Adipocyte (in vitro differentiated cells): ENCODE measurements at places on chromosomes 12 and 14.

- peak; percentile 58 for DNase-seq
Measured at GRCh38 chr12:30692470-30692869, 3.2 kb downstream of the IPO8 start.

DNA sequence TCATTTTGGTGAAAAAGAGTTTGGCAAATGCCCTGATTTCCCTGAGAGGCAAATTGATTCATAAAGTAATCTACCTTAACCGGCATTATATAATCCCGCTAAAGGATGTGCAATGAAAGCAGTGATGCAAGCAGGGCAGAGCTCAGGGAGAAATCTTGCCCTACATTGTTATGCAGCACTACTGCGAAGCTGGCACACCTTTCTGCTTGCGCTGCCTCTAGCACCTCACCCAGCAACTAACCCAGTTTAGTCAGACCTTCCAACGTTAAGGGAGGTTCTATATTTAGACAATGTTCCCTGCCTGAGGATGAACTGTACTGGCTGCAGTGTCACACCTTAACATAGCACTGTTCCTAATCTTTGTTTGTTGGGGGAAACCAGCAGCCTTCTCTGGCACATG lies 60.8 kb upstream of the CCDC196 start:
- DNase-seq: no peak

DNA sequence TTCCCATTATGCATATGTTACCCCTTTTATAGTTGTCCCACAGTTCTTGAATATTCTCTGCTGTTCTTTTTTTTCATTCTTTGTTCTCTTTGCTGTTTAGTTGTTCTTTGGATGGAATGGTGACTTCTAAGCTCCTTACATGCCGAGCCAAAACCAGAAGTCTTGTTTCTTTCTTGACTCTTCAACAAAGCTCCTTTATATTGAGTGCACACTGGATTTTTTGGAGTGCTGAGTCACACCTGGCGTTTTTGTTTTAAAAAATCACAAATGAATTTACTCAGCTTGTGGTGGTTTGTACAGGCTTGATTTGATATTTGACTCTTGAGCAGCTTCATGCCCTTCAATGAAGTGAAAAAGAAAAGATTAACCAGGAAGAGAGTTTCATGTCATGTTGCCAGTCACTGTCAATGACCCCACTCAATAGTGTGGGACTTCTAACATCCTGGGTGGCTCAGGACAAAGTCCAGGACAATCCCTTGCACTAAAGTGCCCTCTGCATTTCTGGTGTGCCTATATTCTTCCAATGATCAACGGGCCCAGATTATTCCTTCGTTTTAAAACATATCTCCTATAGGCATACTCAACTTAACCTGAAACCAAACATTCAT lies 112.4 kb upstream of the SLC38A4 start:
- no peak for DNase-seq

GRCh38 chr12:754473-754820 lies 2.1 kb downstream of the WNK1 start:
- peak; percentile 43 for DNase-seq

- DNase-seq: no peak
Measured at GRCh38 chr14:101217616-101218371, 314.3 kb upstream of the RTL1 start.

- DNase-seq: no peak
Measured at GRCh38 chr14:38931969-38932652, 170.9 kb downstream of the SEC23A start.

DNA sequence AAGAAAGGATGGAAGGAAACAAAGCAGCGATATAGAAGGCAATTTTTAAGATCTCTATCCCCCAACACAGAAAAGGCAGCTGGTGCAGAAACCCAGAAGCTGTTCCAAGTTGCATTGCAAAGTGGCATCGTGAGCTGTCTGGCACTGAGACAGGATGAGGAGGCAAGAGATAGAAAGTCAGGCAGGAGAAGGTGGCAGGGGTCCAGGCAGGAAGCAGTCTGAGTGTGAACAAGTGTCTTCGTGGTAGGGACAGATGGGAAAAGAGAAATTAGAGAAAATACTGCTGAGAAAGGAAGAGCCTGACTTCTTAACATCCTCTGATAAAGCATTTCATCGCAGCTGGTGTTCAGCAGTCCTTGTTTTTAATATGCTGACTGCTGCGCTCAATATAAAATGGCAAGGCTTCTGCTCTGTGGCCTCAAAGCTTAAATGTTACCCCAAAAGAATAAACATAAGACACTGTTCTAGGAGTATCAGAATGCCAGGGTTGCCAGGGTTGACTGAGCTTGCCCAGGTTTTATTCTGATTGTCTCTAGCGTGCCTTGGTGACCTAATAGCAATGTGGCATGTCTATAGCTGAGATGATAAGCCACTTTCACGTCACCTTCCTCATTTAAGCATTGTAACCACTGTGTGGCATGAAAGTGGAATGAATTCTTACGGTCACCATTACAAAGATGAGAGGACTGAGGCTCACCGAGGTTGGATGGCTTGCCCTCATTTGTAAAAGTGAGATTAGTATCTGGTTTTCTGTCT lies 397.6 kb downstream of the NUAK1 start:
- no peak for DNase-seq

DNA sequence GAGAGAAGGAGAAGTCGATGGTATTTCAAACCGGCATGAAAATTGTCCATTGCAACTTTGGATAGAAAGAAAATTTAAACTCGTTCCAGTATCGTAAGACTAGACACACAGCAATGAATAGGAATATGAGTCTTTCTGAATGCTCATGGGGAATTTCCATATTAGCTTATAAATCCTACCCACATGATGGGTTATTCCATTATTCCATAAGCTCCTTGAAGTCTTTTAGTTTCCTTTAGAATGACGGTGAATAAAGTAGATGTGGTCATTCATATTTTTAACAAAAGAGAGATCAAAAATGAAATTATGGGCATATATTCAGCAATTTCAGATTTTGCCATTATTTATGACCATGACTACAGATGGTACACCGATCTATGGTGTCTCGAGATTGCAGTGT lies 163.4 kb upstream of the HMGA2 start:
- no peak for DNase-seq

DNA sequence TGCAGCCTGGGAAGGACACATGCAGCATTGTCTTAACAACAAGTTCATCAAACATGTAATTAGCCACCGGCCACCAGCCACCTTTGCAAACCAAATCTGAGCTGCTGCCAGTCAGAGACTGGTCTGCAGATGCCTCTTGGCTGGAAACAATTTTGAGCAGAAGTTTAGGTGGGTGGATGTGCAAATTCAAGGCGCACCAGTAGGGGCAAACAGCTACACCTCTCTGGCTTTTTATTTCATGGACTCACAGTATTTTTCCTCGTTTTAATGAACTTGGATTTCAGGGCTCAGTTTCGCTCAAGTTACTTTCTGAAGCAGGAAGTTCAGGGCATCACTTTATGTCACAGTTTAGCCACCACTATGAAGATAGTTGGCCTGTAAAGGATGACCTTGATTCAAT lies 94.3 kb downstream of the OTX2 start:
- no peak for DNase-seq

DNA sequence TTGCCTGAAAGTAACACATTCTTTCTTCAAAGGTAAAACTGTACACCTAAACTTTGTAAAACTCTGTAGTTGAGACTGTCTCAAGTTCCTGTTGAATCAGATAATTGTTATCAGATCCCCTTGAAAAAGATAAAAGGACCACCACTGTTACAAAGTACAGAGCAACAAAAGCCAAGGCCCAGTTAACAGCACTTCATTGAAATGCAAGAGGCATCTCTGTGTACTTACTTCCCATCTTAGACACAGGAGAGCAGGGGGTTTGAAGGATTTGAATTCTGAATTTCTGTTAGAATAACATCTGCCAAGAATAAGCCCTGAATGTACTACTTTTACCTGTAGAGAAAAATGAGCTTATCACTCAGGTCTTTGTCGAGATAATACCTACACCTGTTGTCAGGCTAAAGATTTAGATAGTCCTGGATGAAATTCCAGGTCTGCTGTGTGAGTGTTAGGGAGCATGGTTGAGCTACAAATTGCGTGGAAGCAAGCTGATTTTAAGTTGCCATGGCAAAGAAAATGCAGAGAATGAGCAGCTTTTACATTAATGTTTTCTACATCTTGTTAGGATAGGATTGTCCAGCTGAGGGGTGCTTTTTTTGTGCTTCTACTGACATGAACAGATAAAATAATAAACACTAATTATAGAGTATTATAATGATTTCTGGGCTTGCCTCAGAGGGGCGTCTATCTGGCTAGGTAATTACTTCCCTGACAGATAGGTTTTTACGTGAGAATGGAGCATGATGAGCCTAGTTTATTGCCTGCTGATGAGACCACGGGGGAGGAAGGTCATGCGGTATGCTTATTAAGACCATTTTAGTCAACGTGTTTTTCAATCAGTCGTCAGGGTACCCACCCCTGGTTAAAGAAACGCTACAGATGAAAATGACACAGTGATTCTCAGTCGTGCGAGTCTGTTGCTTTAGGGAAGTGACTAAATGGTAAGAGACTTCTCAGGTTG lies 309.2 kb downstream of the PAWR start:
- no peak for DNase-seq

GRCh38 chr12:71242511-71242910 lies 84.7 kb upstream of the TSPAN8 start:
- DNase-seq: no peak

DNA sequence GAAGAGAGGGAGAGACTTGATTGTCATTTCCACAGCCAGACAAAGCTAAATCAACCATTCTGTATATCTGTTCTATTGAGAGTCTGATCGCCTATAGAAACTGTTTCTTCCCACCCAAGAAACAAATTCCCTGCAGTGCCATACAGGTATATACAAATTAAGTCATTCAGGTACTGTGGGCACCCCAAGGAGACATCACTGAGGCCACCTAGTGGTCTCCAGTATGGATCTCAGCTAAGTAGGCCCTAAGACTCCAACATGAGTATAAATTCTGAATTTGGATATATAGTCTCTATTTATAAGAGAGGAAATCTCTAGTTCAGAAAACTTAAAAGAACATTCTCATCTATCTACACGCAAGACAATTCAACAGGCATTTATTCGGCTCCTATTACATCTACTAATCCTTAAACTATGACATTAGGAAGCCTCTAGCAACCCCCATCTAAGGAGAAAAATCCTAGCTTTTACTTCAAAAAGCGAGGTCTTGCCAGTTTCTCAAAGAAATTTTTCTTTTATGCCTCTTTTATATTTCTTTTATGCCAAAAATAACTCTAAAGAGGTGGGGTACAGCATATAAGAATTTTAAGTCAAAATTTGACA lies 62.6 kb downstream of the DCAF5 start:
- DNase-seq: peak; percentile 67

DNA sequence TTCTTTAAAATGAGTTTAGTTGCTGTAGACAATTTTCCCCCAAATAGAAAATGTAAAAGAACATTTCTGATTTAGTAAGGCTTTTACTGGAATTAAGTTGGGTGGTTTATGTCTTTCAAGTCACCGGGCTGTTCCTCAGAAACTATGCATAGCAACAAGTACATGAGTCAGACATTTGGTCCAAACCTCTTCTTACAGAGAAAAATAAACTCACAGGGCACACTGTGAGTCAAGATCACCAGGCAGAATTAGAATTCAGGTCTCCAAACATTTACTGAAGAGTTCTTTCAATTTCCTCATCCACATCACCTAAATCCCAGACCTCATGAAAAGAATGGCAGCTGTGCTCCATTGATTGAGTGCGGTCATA lies 476.1 kb upstream of the SOX5 start:
- no peak for DNase-seq
